Activated CD8-positive, alpha-beta memory T cell treated with anti-CD3 and anti-CD28 coated beads, Interleukin-2, amount 50 U/mL, for 4 hours (primary cell): ENCODE measurements at places on chromosomes 1 and 21.

- DNase-seq, result peak; percentile 38
These were observed 21.6 kb downstream of the LDLRAP1 start for GRCh38 chr1:25564777-25565574.

DNA sequence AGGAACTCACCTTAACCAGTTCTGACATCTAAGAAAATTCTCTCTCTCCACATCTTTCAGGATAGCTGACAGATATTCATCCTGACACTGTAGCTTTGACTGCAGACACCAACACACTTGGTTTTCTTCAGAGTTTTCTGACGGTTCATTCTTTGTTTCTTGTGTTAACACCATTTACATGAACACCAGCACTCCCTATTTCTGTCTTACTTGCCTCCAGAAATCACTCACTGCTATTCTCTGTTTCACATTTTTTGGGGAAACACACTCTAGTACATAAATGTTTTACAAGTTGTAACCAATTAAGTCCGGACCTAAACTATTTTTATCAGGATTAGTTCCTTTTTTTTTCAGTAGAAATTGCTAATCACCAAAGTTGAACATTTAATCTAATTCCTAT is 15.4 kb downstream of the FLVCR1 start:
- no peak for DNase-seq

DNA sequence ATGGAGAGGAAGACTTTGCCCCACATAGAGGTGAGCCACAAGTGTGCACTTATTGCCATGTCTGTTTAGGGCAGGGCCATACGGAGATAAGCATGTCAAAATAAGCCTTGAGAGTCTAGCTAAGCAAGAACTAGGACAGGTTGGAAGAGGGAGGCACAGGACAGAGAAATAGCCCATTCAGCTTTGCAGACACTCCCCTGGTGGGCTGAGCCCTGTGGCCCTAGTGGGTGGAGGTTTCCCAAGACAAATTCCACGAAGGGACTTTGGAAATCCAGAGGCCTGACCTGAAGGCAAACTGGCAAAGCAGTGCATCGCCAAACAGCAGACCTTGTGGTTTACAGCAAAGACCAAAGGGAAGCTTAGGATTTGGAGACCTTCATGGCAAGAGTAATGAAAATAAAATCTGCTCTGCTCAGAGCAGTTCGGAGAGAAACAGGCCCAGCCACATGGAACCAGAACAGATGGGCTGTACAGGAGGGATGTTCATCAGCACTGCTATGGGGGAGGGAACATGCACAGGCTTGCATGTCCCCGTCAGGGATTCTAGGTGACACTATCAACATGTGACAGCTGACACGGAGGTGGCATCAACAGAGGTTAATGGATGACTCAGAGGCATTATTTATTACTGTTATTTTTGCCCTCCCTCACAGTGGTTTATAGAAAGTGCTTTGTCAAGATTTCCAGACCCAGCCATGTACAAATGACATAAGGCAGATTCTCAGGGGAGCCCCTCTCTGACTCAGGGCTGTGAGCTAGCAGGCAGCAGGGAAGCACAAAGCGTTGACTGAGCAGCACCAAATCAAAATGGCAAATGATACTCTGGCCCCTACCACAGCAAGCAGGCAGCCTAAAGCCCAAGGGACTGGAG is 90.1 kb upstream of the IRF2BP2 start:
- DNase-seq, result peak; percentile 36

DNA sequence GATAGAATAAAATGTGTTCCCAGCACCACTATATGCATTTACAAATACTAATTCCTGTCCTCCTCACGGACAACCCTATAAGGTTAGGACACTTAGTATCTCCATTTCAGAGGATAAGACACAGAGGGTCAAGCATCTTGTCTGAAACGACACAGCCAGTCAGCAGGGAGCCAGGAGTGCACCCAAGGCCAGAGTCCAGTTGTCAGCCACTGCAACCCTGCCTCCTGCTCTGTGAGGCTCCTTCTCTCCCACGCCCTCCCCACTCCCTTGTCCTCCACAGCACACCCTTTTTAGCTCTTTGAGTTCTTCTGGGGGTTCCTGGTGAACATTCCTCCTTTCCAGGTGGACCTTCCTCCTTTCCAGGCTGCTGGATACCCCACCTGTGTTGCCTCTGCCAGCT is 119.0 kb upstream of the TNR start:
- DNase-seq, result no peak

GRCh38 chr21:28937737-28938136 is 54.9 kb downstream of the LTN1 start:
- DNase-seq, result no peak

DNA sequence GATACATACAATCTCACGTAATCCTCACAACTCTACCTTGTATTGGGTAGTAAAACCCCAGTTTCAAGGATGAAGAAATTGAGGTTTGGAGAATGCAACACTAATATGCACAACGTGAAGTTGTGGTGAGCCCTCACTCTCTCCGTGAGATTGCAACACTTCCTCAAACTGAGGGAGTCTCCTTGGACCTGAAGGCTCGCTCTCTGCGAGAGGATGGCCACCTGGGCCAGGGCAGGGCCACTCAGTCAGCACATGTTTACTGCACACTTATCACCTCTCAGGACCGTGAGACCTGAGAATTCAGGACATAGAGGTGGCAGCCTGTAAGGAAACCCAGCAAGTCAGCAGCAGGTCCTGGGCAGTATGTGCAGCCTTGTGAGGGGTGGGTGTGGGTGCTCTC is 8.7 kb downstream of the SH3BP5L start:
- no peak for DNase-seq

GRCh38 chr1:150748878-150749719 is 16.5 kb downstream of the CTSS start:
- DNase-seq, result no peak

GRCh38 chr21:41250519-41250918 is 66.1 kb upstream of the FAM3B start:
- no peak for DNase-seq

- no peak for DNase-seq
These were observed 127.8 kb downstream of the GRIK3 start for GRCh38 chr1:36906555-36906954.

DNA sequence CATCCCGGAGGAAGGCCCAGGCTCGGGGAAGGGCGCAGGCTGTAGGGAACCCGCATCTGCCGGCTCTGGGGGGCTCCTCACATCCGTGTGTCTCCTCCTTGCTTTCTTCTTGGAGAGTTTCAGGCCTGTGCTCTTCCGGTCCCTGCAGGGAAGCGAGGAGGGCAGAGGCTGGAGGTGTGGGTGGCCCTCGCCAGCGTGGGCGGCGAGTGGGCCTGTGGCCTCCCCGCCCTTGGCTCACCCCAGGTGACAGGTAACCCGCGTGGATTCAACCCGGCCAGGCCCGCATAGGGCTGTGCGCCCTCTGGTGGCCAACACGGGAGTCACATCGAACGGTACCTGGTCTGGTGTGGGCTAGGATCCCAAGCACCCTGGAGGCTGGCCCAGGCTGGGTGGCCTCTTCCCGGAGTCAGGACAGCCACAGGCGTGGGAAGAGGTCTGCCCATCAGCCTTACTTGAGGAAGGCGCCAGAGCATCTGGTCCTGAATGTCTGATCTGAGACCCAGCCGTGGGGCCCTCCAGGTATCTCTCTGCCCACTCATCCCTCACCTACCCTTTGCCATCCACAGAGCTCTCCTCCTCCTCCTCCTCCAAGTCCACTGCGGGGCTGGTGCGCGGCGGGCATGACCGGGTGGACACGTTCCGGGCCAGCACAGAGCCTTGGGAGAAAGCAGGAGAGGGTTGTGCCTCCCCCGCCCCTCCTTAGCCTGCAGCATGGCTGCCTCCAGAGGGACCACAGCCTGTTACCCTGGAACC is 9.6 kb upstream of the TNFRSF25 start:
- peak; percentile 86 for DNase-seq

- no peak for DNase-seq
These were observed 63.4 kb upstream of the LRP8 start for GRCh38 chr1:53391296-53391695.

GRCh38 chr1:82106672-82107071 is 305.9 kb downstream of the ADGRL2 start:
- DNase-seq, result no peak

DNA sequence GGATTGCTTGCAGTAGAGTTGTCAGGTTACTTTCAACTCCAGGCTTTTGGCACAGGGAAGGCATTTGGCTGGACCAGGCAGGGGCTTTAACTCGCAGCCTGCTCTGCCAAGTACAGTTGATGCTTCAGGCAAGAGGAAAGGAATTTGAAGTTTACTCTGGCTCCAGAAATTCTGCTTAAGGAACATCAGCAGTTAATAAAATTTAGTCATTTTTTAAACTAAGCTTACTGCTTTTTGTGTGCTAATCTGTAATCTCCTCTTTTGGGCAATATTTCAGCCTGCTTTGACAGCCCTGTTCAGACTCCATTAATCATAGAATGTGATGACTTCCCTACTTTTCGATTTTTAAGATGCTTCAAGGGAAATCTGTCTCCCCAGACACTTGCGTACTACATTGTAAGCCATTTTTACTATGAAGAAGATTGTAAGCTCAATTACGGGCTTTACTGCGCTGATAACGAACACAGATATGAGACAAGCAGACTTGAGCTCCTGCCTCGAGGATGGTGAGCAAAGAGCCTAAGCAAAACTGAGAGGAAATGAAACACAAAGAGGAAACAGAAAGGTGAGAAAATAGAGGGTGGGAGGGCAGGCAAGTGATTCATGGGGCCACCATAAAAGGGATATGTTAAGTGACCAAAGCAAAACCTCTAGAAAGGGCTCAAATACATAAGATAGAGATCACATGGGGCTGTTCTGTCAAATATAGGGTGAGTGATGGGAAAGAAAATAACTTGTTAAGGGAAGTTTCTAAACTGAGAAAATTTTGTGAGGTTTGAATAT is 76.6 kb upstream of the VAV3 start:
- DNase-seq, result no peak

GRCh38 chr1:199163670-199164069 is 524.8 kb downstream of the PTPRC start:
- no peak for DNase-seq

GRCh38 chr1:2468041-2468472 is 8.0 kb upstream of the PLCH2 start:
- peak; percentile 52 for DNase-seq

DNA sequence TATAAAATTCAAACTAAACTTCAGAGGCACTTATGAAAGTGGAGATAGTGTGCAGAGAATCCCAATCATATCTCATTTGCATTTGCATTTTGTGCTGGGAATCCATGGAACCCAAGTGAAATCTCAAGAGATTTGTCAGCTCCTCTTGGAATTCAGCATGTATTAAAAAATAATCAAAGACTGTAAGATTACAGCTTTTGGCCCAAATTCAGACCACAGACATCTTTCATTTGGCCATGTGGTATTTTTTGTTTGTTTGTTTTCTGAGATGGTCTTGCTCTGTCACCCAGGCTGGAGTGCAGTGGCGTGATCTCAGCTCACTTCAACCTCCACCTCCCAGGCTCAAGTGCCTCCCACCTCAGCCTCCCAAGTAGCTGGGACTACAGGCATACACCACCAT is 3.8 kb upstream of the CACYBP start:
- no peak for DNase-seq

DNA sequence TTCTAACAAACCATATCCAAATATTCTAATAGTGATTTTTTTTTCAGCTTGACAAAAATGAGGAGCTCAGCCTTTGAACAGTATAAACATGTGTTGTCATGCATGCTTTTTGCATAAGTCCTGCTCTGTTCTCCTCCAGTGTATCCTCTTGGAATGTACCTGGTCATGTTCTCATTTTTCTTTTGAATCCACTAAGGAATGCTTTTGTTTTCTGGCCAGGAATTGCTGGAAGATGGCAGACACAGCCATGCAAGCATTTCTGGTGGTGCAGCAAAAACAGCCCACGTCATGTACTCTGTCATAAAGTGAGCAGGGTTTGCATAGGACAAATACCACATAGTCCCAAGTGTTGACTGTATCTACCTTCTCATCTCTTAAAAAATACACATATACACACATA is 11.5 kb upstream of the PLD5 start:
- no peak for DNase-seq

GRCh38 chr1:230894032-230894431 is 25.7 kb upstream of the C1orf198 start:
- no peak for DNase-seq

- DNase-seq, result no peak
These were observed 298.4 kb downstream of the ADGRL2 start for GRCh38 chr1:82099170-82099569.
